Stimulated activated CD4-positive, alpha-beta T cell treated with anti-CD3 and anti-CD28 coated beads, TNF-alpha, amount 100 ng/mL, for 1 hour (primary cell): ENCODE measurements at places on chromosomes 6 and 20.

GRCh38 chr6:98525860-98526259 is 308.5 kb upstream of the POU3F2 start:
- no peak for DNase-seq

DNA sequence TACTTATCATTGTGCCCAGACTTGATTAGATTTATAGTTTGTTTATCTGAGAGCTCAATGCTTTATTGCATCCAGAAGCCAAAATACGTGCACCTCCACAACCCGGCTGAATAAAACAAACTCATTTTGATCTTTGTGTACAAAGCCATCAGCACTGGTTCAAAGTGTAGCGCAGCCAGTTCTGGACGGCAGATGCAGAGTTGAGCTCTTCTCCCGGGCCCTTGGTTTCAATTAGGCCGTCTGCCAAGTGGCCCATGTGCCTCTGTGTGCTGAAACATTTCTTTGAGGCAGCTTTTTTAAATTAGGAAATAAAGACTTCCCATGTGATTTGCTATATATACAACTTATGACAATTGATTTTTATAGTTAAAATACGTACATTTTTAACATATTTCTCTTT is 96.2 kb upstream of the RSPO3 start:
- DNase-seq: no peak

DNA sequence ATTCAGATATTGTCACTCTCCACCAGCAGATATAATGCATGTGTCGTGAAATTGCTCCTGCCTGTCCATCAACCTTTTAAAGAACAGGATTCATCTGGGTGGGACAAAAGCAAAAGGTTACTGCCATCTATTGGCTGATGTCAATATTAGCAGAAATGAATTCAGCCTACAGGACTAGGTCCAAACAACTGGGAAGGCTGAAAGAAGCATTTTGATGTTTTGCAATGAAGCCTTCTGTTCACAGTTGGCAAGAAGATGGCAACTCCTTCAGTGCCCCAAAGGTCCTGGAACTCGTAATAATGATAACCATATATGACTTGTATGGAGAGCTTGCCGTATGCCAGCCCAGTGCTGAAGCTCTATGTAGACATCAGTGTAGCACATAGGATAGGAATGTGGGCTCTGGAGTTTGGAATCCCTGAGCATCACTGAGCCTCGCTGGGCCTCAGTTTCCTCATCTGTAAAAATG is 7.5 kb downstream of the BCAS1 start:
- no peak for DNase-seq

- DNase-seq: no peak
Measured at GRCh38 chr6:96923871-96924493, 546 bp upstream of the KLHL32 start.

GRCh38 chr20:62754122-62754990 is 41.9 kb upstream of the MRGBP start:
- DNase-seq: no peak

GRCh38 chr6:85404564-85405174 is 45.2 kb upstream of the NT5E start:
- DNase-seq: no peak

- DNase-seq: no peak
Measured at GRCh38 chr20:17835240-17835933, 133.2 kb downstream of the SNX5 start.

GRCh38 chr6:81572020-81572419 is 180.5 kb downstream of the TENT5A start:
- DNase-seq: no peak

GRCh38 chr6:67210450-67210849 is 1424.6 kb upstream of the ADGRB3 start:
- DNase-seq: no peak

- no peak for DNase-seq
Measured at GRCh38 chr6:36660771-36661471, 17.6 kb upstream of the CDKN1A start.

GRCh38 chr20:4961746-4962145 is 39.6 kb downstream of the SLC23A2 start:
- DNase-seq: no peak

DNA sequence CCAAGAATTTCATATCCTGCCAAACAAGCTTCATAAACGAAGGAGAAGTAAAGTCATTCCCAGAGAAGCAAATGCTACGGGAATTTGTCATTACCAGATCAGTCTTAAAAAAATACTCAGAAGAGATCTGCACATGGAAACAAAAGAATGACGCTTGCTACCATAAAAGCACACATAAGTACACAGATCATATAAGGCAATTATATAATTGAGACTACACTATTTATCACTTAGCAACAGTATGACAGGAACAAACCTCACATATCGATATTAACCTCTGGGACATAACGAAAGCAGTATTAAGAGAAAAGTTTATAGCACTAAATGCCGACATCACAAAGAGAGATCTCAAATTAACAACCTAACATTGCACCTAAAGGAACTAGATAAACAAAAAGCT is 67.6 kb upstream of the TMEM200A start:
- no peak for DNase-seq

DNA sequence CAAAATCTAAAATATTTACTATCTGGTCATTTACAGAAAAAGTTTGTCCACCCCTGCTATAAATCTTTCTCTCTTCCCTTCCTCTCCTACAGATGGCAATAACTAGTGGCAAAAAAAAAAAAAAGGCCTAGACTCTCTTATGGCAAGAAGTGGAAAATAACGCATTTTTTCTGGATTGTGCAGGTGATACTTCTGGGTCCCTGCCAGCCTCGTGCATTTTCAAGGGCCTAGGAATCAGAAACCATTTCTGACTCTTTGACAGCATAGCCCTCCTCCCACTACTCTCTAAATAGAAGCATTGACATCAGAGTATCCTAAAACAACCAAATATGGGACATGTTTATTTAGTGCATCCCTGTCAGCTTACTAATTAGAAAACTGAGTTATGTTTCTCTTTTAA is 251.0 kb downstream of the KHDC1L start:
- no peak for DNase-seq

DNA sequence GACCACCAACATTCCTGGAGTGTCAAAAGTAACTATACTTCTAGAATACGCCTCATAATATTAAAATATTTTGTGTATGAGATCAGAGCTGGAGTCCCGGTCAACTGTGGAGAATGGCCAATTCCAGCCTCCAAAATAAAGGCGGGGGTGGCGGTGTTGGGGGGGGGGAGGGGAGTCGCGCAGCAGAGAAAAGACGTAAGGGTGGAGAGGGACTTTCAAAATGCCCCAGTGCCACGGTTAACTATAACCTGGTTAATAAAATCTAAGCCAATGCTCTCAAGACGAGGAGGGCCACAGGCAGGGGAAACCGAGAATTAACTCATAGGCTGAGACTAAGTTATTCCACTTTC is 1.3 kb downstream of the NUP153 start:
- no peak for DNase-seq

DNA sequence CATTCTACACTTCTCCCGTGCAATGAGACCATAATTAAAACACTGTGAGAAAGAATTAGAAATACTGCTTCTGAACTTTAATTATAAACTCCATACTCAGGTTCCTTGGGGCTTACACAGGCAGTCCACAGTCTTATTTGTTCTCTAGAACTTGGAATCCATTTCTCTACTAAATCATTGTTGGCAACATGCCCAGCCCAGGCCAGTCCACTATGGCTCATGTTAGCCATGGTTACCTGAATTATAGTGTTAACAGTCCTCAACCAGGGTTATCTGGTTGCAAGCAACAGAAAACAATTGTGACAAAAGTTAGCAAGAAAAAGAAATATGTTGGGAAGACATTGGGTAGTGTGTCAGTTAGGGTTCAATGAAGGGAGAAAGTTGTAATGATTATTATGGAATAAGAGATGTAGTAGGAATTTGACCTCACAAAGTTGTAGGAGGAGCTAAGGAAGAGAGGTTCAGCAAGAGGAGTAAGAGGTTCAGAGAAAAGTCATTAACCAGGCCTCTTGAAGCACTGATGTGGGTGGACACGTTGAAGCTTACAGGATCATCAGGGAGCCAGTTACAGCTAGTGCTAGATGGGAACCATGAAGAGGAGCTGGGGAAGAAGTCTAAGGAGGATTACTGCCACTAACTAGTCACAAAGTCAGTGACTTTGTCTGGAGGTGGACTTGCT is 352.5 kb upstream of the PRND start:
- no peak for DNase-seq

GRCh38 chr6:21767891-21768648 is 174.5 kb downstream of the SOX4 start:
- no peak for DNase-seq

GRCh38 chr6:134057478-134057877 is 5.1 kb upstream of the SLC2A12 start:
- DNase-seq: no peak

- DNase-seq: no peak
Measured at GRCh38 chr6:24549674-24550353, 55.0 kb downstream of the ALDH5A1 start.

GRCh38 chr6:109377717-109378116 is 4.5 kb downstream of the CD164 start:
- no peak for DNase-seq

GRCh38 chr6:125753937-125754259 is 4.5 kb downstream of the HEY2 start:
- no peak for DNase-seq

GRCh38 chr6:9647599-9647998 is 767.3 kb downstream of the TFAP2A start:
- DNase-seq: no peak

- DNase-seq: no peak
Measured at GRCh38 chr6:132527791-132528190, 10.3 kb upstream of the TAAR9 start.

DNA sequence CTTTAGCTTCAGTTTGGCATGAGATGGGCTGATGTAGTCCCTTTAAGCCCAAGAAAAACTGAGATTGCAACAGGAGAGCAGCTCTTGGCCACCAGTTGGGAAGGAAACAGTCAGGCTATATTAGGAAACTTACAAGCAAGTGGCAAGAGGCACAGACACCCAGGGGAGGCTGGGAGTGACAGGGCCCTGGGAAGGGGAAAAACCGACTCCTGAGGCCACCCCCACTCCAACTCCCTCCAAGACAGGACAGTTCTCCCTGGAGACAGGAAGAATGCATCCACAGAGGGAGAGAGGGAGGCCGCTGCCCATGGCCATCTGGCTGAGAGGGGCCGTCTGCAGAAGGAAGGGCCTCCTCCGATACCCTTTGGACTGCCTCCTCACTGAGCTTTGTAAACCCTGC is 20.5 kb downstream of the JPH2 start:
- no peak for DNase-seq

DNA sequence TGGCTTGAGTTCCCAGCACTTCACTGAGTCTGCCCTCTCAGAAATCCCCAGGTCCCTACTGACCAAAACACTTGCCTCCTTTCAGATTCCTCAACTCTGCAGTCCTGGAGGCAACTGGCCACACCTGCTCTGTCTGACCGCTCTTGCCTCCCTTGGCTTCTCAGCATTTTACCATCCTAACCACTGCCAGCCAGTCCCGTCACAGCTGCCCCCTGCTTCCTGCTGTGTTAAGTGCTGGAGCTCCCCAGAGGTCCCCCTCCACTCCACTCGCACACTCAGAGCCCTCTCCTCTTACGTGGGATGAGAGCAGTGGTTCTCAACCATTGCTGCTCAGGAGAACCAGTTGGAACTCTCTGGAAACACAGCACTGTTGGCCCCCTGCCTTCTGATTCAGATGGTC is 20.5 kb downstream of the ADAT2 start:
- no peak for DNase-seq

DNA sequence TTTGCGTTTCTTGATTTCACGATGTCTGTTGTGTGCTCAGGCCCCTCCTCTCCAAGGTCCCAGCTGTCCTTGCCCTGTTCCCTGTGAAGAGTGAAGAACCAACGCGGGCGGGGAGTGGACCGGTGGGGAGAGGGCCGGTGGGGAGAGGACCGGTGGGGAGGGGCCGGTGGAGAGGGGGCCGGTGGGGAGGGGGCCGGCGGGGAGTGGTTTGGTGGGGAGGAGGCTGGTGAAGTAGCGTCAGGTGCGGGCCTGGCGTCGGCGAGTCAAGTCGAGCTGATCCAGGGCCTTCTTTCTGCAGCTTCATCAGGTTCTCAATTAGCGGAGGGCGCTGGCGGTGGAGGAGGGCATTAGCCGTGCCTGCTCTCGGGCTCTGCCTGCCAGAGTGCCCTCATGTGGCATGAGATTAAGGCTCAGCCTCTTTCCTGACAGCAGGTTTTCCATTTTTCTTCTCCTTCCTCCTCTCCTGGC is 21.2 kb upstream of the BHLHE23 start:
- no peak for DNase-seq

DNA sequence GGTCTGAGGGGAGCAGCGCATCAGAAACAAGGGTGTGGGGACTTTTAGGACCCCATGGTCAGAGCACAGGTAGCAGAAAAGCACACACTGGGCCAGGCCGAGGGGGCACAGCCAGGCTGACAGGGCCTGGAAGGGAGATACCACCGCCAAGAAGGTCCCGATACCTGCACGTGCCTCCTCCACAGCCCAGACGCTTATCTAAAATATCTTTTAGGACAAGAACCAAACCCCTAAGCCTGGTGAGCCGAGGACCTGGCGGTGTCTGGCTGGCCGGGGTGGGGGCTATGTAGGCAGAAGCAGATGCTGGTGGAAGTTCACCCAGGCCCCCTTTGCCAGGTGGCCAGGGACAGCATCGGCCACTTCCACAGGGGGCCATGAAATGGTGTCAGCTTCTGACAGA is 89.3 kb downstream of the CDC5L start:
- no peak for DNase-seq

GRCh38 chr6:153962555-153962954 is 76.5 kb upstream of the OPRM1 start:
- no peak for DNase-seq

DNA sequence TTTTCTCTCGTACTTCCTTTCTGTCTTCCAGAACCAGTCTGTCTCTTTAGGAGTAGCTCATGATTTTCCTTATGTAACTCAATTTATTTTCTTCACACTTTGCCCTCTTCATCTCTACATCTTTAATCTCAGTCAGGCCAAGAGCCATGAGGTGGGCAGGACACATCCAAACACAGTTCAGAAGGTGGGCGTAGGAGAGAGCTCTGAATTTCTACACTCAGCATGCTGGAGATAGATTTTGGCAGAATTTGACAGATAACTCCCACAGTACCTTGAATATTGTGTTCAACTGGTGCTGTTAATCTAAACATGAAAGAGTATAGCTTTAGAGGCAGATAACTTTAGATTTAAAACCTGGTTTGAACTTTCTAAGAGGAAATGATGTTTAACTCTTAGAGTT is 23.8 kb upstream of the ZBTB24 start:
- no peak for DNase-seq

GRCh38 chr6:18062733-18063132 is 59.7 kb downstream of the NHLRC1 start:
- no peak for DNase-seq

GRCh38 chr20:57948180-57948955 is 238.6 kb upstream of the PMEPA1 start:
- no peak for DNase-seq

DNA sequence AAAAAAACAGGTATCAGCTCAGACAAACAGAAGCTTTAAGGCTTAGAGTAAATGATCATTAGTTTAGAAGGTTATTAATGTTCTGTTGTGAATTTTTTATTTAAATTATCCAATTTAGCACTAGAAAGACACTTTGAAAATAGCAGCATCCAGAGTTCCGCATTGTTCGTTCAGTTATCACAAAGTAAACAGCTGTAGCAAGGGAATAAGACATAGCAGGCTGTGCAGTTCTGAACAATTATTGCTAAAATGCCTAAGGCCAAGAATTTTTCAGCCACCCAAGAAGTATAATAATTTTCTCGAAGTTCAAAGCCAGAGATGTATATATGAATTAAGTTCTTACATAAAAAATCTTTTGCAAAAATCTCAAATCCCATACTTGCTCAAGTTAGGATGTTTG is 8.0 kb upstream of the TNFAIP3 start:
- no peak for DNase-seq

GRCh38 chr6:52595000-52595795 is 18.3 kb upstream of the TRAM2 start:
- DNase-seq: no peak

- no peak for DNase-seq
Measured at GRCh38 chr6:86128130-86128814, 485.6 kb upstream of the SYNCRIP start.
